ENCODE measurements at places on chromosomes 6 and 20.
A peak's percentile ranks its signal among the peaks of the same experiment; 100 is the strongest.

DNA sequence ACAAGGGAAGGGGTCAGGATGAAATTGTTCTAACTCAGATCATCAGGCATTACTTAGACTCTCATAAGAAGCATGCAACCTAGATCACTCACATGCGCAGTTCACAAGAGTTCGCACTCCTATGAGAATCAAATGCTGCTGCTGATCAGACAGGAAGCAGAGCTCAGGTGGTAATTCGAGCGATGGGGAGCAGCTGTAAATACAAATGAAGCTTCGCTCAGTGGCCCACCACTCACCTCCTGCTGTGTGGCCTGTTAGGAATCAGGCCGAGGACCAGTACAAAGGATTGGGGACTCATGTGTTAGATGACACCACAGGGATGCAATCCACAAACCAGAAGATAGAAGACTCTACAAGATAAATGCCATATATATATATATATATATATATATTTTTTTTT is 31.5 kb upstream of the TOP1 start:
- peaks cover 9% of the 10 kb centered on the region for H3K4me1 ChIP-seq
- no peak overlapping the region for H3K4me3 ChIP-seq
- H3K36me3 ChIP-seq, result no peaks in the 10 kb centered on the region
- no peak overlapping the region for H3K27ac ChIP-seq
- DNase-seq, result no peak

DNA sequence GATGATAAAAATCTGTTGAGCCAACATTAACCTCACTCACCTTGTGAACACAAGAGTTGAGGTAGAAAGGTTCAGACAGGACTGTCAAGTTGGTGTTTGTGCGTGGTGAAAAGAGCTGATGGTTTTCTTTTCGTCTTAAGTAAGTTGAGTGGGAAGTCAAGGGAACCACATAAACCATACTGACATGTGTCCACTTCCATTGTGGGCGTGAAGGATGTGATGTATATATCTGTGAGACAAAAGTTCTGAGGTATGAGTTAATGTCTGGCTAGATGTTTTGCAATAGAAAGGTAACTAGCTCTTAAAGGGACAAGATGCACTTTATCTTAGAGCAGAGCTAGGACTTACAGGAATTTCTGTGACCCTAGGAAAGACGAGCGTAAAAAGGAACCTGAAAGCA is 1272.1 kb upstream of the ADGRB3 start:
- no peak for DNase-seq
- no peaks in the 10 kb centered on the region for H3K36me3 ChIP-seq
- H3K4me1 ChIP-seq, result no peaks in the 10 kb centered on the region
- no peak overlapping the region for H3K4me3 ChIP-seq
- no peaks in the 10 kb centered on the region for H3K27me3 ChIP-seq
- H3K27ac ChIP-seq, result no peak overlapping the region

DNA sequence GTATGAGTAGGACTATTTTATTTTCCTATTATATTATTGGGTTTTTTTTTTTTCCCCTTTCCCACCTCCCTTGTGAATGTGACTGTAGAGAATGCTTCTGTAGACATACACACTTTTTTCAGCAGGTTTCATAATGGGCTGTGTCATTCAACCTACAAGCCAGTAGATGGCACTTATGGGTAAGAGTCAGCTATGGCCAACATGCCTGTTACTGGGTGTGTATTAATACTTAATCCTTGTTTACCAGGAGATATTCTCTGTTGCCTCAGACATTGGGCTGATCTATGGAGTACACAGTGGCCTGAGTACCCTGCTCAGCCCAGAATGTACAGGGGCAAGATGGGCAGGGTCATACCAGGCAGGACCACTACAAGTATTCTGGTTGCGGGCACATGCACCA is 382.5 kb downstream of the EPHA7 start:
- H3K4me1 ChIP-seq, result no peaks in the 10 kb centered on the region
- H3K4me3 ChIP-seq, result no peak overlapping the region
- H3K27me3 ChIP-seq, result no peaks in the 10 kb centered on the region
- H3K27ac ChIP-seq, result no peak overlapping the region
- no peak for DNase-seq
- H3K36me3 ChIP-seq, result no peaks in the 10 kb centered on the region

GRCh38 chr6:17885889-17886576 is 101.4 kb downstream of the KIF13A start:
- peaks cover 41% of the 10 kb centered on the region for H3K4me1 ChIP-seq
- H3K27ac ChIP-seq, result no peak overlapping the region
- H3K4me3 ChIP-seq, result no peak overlapping the region
- no peaks in the 10 kb centered on the region for H3K27me3 ChIP-seq

GRCh38 chr6:139329224-139329623 is 37.4 kb upstream of the TXLNB start:
- DNase-seq, result no peak
- no peaks in the 10 kb centered on the region for H3K36me3 ChIP-seq
- no peaks in the 10 kb centered on the region for H3K27me3 ChIP-seq

DNA sequence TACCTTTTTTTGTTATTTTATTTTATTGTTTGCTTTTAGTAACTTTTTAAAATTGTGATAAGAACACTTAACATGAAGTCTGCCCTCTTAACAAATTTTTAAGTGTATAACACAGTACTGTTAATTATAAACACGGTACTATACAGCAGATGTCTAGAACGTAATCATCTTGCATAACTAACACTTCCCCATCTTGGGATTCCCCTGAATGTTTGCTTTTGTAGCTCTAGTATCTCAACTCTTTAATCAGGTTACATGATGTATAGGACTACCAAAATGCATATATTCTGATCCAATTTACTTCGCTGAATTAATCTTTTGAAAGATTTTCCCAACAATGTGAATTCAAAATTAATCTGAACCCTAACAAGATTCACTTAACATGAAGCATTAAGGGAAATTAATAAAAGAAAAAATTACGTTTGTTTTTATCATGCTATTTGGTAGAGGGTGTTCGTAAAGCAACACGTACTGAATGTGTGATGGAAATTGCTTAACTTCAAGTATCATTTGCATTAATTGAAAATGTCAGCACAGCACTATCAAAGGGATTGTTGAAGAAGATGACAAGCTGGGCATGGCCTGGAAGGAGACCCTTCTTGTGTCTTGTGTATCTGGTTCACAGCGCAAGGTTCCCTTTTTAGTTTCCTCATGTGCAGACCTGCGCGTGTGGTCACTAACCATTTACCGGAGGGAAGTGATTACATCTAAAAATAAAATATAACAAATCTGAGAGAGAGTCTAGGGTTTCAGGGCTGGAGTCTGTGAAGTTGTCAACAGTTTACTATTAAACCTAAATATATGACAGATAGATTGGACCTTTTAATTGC is 15.2 kb downstream of the COL19A1 start:
- DNase-seq, result no peak
- no peak overlapping the region for H3K27ac ChIP-seq
- no peaks in the 10 kb centered on the region for H3K4me1 ChIP-seq
- H3K36me3 ChIP-seq, result no peaks in the 10 kb centered on the region
- no peak overlapping the region for H3K4me3 ChIP-seq

GRCh38 chr20:57627339-57627738 is 7.1 kb upstream of the ZBP1 start:
- peaks cover 22% of the 10 kb centered on the region for H3K4me1 ChIP-seq
- peak overlapping the region; percentile 72 for H3K27ac ChIP-seq
- DNase-seq, result no peak
- no peaks in the 10 kb centered on the region for H3K27me3 ChIP-seq
- no peak overlapping the region for H3K4me3 ChIP-seq
- H3K36me3 ChIP-seq, result no peaks in the 10 kb centered on the region

DNA sequence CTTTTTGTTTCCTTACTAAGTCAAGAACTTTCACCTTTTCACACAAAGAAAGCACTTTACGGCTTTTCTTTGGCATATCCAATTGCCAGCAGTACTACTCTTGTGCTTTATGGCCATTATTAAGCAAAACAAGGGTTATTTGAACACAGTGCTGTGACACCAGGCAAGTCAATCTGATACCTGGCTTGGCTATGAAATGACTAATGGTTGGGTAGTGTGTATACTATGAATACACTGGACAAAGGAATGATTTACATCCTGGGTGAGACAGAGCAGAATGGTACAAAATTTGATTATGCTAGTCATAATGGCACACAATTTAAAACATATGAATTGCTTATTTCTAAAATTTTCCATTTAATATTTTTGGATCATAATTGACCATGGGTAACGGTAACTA is 22.1 kb upstream of the ADGRF1 start:
- no peaks in the 10 kb centered on the region for H3K27me3 ChIP-seq
- no peaks in the 10 kb centered on the region for H3K36me3 ChIP-seq
- DNase-seq, result no peak
- H3K27ac ChIP-seq, result no peak overlapping the region
- no peak overlapping the region for H3K4me3 ChIP-seq

- H3K36me3 ChIP-seq, result no peaks in the 10 kb centered on the region
- H3K27ac ChIP-seq, result no peak overlapping the region
- H3K27me3 ChIP-seq, result no peaks in the 10 kb centered on the region
- no peak overlapping the region for H3K4me3 ChIP-seq
Observed at GRCh38 chr20:8267009-8267408, 134.9 kb downstream of the PLCB1 start.

- no peak overlapping the region for H3K4me3 ChIP-seq
- DNase-seq, result no peak
- H3K36me3 ChIP-seq, result no peaks in the 10 kb centered on the region
- H3K27ac ChIP-seq, result no peak overlapping the region
- no peaks in the 10 kb centered on the region for H3K27me3 ChIP-seq
- no peaks in the 10 kb centered on the region for H3K4me1 ChIP-seq
Observed at GRCh38 chr6:69061066-69061465, 426.0 kb downstream of the ADGRB3 start.

GRCh38 chr6:39464067-39464466 is 141.6 kb upstream of the KCNK16 start:
- H3K4me3 ChIP-seq, result no peak overlapping the region
- no peaks in the 10 kb centered on the region for H3K27me3 ChIP-seq
- no peak overlapping the region for H3K27ac ChIP-seq
- H3K36me3 ChIP-seq, result no peaks in the 10 kb centered on the region
- no peak for DNase-seq

DNA sequence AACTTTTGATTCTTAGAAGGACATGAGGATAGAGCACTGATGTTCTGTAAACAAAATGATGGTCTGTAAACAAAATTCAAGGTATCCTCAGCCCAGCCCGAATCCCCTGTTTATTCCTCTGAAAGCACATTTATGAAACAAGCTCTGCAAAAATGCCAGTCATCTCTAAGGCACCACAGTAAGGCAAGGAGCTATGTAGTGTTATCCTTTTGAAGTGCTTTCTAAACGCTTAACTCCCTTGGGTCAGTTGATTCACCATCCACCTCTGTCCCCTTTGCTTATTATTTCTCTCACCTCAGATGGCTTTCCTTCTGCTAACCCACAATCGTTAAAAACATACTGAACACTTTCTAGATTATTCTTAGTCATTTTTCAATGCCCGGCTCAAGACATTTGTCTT is 93.8 kb downstream of the ATXN1 start:
- DNase-seq, result no peak
- H3K4me3 ChIP-seq, result no peak overlapping the region
- no peak overlapping the region for H3K27ac ChIP-seq
- no peaks in the 10 kb centered on the region for H3K36me3 ChIP-seq
- no peaks in the 10 kb centered on the region for H3K27me3 ChIP-seq
- H3K4me1 ChIP-seq, result peaks cover 34% of the 10 kb centered on the region

DNA sequence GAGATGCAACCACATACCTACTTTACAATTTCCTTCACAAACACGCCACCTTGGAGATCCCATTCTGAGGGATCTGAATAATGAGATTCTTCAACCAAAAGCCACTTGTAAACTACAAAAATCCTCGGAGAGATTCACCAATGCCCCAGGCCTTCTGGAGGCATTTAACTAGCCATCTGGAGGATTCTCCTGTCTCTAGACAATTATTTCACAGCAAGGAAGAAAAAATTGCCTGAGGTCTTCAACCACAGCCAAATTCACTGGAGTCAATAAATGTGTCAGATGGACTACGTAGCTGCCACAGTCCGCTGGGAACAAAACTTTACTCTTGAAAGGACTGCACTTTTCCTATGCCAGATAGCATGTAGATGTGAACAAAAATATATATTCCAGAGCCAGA is 19.0 kb upstream of the DCDC2 start:
- H3K27ac ChIP-seq, result no peak overlapping the region
- H3K36me3 ChIP-seq, result no peaks in the 10 kb centered on the region
- no peaks in the 10 kb centered on the region for H3K4me1 ChIP-seq
- no peaks in the 10 kb centered on the region for H3K27me3 ChIP-seq

GRCh38 chr6:145015739-145016558 is 719.4 kb downstream of the EPM2A start:
- H3K36me3 ChIP-seq, result no peaks in the 10 kb centered on the region
- H3K27me3 ChIP-seq, result no peaks in the 10 kb centered on the region
- no peaks in the 10 kb centered on the region for H3K4me1 ChIP-seq
- H3K27ac ChIP-seq, result no peak overlapping the region
- no peak overlapping the region for H3K4me3 ChIP-seq
- DNase-seq, result no peak

DNA sequence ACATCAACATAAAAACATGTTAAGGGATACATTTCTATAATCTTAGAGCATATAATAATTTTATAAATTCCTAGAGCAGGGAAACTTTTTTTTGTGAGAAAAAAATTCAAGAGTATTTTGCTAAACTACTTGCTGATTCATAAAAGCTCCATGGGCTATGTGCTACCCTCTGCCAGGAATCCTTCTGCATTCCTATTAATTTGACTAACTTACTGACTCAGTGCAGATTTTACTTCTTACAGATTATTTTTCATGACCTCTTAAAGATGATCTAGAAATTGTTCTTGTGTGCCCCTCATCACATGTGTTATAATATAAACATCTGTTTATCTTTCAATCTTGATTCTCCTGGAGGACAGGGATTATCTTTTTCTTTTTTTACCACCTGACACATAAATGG is 5.7 kb downstream of the VTA1 start:
- peaks cover 8% of the 10 kb centered on the region for H3K36me3 ChIP-seq
- H3K27me3 ChIP-seq, result no peaks in the 10 kb centered on the region
- H3K4me1 ChIP-seq, result peaks cover 28% of the 10 kb centered on the region
- no peak overlapping the region for H3K27ac ChIP-seq
- DNase-seq, result no peak
- H3K4me3 ChIP-seq, result no peak overlapping the region

DNA sequence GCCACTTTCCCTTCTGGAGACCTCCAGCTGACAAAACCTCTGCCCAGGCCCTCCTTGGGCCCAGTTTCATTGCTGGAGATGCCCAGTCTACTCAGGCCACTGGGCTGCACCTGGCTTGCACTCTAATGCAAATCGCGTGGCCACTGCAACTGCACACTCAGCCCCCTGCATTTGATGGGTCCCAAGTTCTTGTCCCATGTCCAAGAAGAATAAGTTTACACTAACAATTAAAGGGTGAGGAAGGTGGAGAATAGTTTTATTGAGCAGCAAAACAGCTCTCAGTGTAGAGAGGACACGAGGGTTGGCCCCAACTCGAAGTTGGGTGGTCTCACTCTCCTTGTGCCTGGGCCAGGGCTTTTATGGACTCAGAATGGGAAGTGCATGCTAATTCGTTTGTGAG is 31.9 kb upstream of the THEMIS start:
- H3K36me3 ChIP-seq, result no peaks in the 10 kb centered on the region
- no peaks in the 10 kb centered on the region for H3K4me1 ChIP-seq
- no peak overlapping the region for H3K4me3 ChIP-seq

GRCh38 chr6:32187009-32187709 is 2.8 kb downstream of the PBX2 start:
- peak overlapping the region; percentile 93 for H3K27ac ChIP-seq
- H3K4me1 ChIP-seq, result peaks cover 74% of the 10 kb centered on the region
- DNase-seq, result peak; percentile 50
- H3K4me3 ChIP-seq, result no peak overlapping the region
